Activated naive CD8-positive, alpha-beta T cell treated with anti-CD3 and anti-CD28 coated beads, Interleukin-2, amount 10 ng/mL, durations not matched to agents 7 days and 5 days (primary cell): ENCODE measurements at places on chromosomes 5 and 9.

GRCh38 chr9:133513214-133514100 lies 11.3 kb downstream of the MYMK start:
- no peak for DNase-seq

GRCh38 chr9:1929722-1930244 lies 85.4 kb upstream of the SMARCA2 start:
- DNase-seq: no peak

DNA sequence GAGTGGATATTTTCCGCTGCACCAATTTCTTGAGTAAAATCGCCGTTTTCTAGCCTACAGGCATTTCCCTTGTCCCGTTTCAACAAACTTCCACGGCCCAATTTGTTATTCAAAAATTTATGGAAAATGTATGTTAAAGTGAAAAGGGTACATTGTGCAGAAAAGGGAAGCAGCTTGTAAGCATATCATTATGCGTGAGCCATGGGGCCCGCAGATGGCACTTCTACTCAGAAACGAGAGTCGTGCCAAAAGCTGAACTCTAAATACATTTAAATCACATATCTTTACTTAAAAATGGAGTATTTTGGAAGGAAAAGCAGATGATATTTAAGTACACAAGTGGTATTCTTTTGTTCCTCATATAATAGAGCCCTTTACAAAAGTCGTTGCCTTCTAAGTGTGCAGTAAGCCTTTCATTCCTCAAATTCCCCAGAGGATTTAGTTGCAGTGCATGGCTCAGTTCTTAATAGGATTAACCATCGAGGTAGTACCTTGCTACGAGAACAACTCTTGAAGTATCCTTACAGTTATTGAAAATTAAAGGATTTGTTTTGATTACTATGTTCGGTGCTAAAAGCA lies 1227.2 kb upstream of the WWC1 start:
- no peak for DNase-seq

DNA sequence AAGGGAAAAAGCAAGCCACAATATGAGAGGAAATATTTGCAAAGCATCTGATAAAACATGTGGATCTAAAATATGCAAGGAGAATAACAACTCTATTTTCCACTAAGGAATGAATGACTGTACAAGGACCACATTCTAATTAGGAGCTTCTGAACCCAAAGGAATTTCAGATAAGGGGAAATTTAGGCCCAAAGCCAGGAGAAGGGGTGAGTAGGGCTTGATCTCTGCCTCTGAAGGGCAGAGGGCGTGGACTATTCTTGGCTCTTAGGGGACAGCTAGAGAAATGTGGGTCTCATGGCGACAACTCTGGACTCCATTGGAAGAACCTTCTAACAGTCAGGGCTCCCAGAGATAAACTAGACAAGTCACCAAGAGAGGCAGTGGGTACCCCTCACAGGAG lies 132.7 kb upstream of the GABRP start:
- DNase-seq: no peak

- DNase-seq: no peak
Measured at GRCh38 chr9:126157826-126158587, 168.6 kb upstream of the MVB12B start.

- DNase-seq: no peak
Measured at GRCh38 chr5:151383011-151383410, 35.7 kb upstream of the SLC36A2 start.

GRCh38 chr9:135169709-135170226 lies 82.3 kb downstream of the OLFM1 start:
- DNase-seq: no peak

GRCh38 chr5:93096561-93096960 lies 484.5 kb downstream of the NR2F1-AS1 start:
- no peak for DNase-seq

GRCh38 chr5:107556575-107556974 lies 114.2 kb downstream of the EFNA5 start:
- DNase-seq: no peak

- no peak for DNase-seq
Measured at GRCh38 chr5:107990881-107991810, 320.4 kb upstream of the EFNA5 start.

- no peak for DNase-seq
Measured at GRCh38 chr5:13859270-13860065, 85.0 kb downstream of the DNAH5 start.

DNA sequence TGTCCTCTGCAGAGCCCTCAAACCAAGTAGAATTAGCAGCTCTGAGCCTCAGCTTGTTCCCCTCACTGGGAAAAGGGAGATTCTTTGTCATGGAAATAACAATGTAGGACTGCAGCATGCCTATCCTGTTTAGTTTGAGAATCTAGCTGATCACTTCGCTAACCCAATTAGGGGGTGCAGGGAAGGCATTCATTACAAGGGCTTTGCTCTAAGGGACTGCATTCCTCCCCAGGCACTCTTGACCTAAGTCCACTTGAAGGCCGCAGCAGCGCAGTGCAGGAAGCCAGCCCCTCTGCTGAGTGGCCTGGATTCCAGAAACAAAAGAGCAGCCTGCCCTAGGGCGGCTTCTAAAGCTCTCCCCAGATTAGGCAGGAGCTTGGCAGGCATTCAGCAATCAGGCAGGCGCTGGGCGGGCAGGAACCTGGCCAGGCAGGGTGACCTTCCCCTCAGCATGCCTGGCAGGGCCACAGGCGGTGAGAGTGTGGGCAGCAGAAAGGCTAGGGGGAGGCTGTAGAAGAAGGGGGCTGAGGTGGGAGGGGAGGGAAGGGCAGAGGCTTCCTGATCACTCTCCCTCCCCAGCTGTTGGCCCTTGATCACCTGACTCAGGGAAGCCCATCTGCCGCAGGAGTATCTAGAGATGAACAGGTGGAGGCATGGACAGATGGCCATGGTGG lies 24.8 kb downstream of the CCNJL start:
- no peak for DNase-seq

- DNase-seq: no peak
Measured at GRCh38 chr9:117000196-117000723, 313.2 kb downstream of the TRIM32 start.

- no peak for DNase-seq
Measured at GRCh38 chr9:119289740-119290433, 79.3 kb downstream of the BRINP1 start.

- no peak for DNase-seq
Measured at GRCh38 chr5:44935871-44936270, 127.1 kb downstream of the MRPS30 start.

- no peak for DNase-seq
Measured at GRCh38 chr5:112146323-112147226, 272.5 kb downstream of the EPB41L4A start.

DNA sequence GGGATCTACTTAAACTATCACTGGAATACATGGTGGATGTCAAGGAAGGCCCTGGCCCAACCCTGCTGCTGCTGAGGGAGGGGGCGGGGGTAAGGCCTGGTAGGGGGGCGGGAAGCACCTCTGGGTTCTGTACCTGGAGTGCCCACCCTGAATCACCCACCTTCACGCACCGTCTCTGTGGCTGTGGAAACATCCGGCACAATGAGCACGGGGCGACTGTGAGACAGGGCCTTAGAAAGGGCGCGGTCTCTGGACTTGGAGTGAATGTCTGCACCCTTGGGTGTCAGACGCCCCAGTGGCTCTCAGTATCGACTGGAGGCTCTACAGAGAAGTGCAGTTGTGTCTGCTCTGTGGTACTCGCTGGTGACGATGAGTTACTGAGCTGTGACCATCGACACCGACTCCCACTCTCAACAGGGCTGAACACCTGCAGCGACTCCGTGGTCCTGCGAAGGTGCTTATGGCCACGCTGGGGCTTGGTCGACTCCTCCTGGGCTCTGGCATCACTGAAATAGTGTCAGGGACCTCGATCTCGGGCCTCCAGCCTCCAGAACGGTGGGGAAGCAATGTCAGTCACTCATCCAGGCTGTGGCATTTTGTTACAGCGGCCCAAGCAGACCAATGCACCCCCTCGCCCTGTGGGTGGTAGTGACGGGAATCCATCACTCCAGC lies 25.5 kb upstream of the SLC6A19 start:
- DNase-seq: peak; percentile 11

- DNase-seq: no peak
Measured at GRCh38 chr5:97525780-97526179, 342.7 kb upstream of the RIOK2 start.

DNA sequence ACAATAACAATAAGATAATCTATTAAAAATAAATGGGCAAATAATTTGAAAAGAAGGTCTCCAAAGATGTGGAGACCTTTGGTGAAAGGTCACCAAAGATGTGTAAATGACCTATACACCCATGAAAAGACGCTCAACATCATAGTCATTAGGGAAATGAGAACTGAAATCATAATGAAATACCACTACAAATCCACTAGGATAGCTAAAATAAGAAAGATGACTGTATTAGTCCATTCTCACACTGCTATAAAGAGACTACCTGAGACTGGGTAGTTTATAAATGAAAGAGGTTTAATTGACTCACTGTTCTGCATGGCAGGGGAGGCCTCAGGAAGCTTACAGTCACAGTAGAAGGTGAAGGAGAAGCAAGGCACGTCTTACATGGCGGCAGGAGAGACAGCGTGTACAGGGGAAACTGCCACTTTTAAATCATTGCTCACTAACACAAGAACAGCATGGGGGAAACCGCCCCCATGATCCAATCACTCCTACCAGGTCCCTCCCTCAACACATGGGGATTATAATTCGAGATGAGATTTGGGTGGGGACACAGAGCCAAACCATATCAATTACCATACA lies 339.6 kb downstream of the ENC1 start:
- no peak for DNase-seq

DNA sequence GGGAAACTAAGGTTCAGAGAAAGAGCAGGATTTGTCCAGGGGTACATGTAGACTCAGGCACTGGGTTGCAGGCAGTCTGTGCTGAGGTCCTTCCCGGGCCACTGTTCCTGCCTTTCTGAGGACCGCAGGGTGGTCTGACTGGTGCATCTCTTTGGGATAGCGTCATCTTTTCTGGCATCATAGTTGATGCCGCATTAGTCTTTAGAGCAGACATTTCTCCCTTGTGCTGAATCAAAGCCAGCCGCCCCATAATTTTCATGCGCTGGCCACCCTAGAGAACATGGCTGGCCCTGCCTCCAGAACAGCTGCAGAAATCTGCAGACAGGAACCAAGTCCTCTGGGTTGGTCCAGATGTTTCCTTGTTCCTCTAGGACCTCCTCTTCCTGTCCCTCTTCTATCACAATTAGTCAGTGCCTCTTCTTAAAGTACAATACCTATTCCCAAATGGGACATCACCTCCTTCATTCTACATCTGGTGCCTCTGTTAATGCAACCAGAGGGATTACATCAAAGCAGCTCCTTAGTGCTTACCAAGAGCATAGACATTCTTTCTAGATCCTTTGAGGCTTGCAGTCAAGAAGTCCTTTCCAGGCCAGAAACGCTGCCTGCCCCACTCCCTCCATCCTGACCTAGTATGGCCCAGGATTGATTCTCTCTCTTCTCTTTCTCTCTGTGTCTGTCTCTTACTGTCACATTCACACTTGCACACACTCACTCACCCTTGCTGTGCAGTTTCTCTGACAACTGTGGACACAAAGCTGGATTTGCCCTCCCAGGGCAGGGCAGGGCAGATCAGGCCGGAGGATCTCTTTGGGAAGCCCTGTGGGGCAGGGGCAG lies 42.0 kb upstream of the ORM1 start:
- no peak for DNase-seq

DNA sequence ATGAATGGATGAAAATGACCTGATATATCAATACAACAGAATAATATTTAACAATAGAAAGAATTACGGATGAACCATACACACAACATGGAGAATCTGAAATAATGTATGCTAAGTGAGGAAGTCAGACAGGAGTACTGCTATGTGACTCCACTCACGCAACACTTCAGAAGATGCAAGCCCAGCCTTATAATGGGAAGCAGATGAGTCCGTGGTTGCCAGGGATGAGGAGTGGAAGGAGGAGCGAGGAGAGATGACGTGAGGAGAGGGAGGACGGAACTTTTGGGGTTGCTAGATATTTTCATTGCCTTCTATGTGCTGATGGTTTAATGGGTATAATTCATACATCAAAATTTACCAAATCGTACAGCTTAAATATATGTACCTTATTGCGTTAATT lies 55.4 kb upstream of the ERCC6L2 start:
- DNase-seq: no peak

DNA sequence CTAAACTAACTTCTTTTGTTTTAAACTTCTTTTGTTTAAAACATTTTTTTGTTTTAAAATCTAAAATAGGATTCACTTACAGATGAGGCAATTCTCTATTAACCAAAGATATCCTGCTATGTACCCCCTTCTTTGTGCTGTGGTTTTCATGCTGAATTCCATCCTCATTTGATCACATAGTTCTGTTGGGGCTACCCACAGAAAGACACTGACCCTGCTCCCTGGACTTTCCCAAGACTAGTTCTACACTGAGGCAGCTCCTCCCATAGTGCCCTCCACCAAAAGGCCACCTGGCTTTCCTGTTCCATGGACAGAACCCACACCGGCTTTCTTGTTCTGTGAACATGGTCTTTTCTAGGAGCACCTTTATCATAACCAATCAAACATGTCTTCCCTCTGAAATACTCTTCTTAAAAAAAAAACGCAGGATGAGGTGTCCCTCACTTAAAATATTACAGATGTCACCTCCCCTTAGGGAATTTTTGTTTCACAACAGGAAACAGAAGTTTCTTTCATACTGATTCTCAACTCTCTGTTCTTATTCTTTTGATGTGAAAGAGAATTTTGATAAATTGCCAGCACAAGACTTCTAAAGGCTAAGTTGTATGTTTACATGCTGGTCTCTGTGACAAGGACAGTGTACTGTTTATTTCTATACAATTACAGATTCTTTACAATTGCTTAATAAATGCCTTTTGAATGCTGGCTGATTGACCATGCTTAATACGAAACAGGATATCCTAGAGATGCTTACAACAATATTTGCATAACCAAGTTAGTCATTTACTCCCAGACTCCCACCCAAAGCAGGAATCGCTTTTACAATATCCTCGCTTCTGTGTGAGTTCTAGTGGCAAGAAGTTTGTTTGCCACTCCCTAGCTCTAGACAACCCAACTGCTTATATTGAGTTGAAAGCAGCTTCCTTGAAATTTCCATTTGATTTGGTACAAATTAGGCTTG lies 300.4 kb downstream of the DTWD2 start:
- DNase-seq: no peak

DNA sequence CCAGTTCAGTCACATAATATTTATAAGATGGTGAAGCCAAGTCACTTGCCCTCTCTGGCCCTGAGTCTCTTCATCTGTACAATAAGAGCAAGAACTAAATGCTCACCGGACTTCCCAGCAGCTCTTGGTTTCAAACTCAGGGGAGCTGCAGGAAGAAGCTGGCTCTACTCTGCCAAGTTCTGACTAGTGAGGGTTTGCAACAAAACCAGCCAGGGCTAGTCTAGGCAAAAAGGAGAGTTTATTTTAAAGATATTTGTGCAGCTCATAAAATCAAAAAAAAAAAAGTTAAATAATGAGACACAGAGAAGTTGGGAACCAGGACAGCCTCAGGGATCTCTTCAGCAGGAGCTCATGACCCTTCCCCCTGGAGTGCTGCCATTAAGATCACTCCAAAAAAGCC lies 107.3 kb downstream of the DOCK2 start:
- DNase-seq: no peak
